ENCODE measurements at places on chromosomes 3 and 15.

DNA sequence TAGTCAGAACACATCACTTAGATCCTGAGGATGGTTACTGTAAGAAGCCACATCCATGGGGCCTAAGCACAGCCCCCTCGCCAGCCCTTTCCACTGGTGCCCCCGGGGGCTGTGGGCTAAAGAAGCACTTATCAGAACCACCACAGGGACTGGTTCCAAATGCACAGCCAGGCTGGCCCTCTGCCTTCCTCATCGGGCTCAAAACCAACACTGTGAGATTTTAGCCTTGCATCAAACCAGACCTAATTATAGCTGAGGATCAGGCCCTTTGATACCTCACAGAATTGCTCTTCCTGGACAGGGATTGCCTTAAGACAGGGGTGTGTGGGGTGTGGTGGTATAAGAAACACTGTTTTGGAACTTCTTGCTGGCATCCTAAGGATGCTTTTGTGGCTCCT is 23.7 kb downstream of the SRPRB start:
- no peak for DNase-seq

DNA sequence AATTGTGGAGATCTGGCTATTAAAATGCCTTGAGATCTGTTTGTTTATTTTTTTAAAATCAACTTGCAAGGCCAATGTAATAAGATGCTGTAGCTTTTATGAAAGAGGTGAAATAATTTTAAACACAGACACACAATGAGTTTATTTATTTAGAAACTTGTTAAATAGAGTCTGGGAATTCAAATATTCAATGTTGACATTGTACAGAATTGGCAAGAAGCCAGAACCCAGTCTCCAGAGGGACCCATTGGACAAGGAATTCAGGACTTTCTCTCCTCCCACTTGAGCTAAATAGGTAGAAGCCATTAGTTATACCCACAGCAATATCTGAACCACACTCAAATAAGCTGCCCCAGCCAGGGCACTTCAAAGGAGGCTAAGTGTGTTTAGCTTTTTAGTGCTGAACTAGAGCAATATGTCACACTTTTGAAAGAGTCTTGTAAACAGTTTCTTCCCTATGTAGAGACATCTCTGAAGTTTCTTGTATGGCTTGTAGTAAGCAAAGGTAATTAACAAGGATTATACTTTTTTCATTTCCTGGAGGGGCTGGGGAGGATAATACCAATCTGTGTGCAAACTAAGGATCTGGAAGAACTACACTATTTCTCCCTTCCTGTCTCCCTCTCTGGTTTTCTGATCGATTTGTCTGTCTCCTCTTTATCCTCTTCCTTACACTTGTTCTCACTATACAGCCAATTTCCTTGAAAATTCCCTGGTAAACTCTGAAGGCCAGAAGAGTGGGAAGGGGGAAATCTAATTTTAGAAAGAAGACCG is 6.0 kb downstream of the MECOM start:
- DNase-seq: no peak

DNA sequence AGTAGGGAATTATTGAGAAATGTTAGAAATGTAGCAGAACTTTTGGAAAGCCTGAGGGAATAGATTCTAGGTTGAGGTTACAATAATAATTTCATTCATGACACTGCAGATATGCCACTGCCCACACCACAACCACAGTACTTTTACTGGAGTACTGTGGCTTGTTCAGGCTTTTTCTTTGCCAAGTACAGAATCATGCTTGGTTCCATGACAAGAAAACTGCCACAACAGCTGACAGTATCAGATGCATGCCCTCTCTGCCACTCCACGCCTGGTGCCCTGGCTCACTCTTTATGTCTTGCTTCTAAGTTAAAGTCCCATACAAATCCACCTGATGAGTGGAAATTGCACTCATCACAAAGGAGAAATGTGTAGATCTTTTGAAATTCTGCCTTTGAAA is 398.6 kb downstream of the ZIC1 start:
- no peak for DNase-seq

DNA sequence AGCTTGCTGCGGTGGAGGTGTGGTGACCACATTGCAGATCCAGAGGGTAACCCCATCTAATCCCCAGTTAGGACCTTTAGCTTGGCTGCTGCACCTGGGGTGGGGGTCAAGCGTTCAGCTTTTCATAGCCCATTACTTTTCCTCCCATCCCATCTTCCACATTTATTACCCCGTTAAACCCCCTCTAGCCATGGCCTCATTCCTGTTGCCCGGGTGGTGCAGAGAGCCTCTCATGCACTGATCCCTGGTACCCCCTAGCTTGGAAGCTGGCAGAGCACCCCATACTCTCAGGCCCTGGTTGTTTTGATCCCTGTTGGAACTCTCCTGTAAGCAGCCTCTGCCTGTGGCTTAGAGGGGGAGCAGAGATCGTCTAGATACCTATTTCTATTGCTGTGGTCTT is 20.8 kb downstream of the CDAN1 start:
- DNase-seq: no peak

DNA sequence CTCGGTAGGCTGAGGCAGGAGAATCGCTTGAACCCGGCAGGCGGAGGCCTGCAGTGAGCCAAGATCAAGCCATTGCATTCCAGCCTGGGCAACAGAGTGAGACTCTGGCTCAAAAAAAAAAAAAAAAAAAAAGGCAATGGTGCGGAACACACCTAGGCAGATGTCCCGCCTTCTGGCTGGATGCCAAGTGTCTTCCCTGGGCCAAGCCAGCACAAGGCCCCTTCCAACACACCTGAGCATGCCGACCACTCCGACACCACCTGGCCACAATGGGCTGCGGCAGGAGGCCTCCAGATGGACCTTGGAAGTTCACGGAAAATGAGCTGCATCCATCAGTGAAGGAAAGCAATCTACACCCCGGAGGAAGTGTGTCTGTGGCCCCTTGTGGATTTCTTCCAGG is 19.0 kb downstream of the NUP210 start:
- DNase-seq: no peak

DNA sequence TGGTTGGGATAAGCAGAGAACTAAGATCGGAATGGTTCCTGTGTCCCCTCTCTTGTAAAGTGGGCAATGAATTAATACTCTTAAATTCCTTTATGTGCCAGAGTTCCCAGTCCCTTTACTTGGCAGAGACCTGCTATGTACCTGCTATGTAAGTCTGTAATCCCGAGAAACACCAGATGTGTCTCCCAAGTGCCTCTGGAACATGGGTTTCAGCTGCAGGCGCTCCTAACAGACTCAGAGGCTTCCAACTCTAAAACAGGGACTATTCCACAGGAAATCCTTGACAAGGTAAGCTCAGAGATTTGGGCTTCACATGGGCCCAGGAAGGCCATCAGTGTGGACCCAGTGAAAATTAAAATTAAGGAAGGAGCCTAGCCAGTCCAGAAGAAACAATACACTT is 117.7 kb upstream of the PLCL2 start:
- DNase-seq: no peak

- no peak for DNase-seq
Measured at GRCh38 chr3:143783851-143784370, 64.4 kb downstream of the SLC9A9 start.

- no peak for DNase-seq
Measured at GRCh38 chr3:107752202-107752990, 229.6 kb downstream of the BBX start.

- no peak for DNase-seq
Measured at GRCh38 chr15:63826528-63826927, 7.2 kb downstream of the HERC1 start.

DNA sequence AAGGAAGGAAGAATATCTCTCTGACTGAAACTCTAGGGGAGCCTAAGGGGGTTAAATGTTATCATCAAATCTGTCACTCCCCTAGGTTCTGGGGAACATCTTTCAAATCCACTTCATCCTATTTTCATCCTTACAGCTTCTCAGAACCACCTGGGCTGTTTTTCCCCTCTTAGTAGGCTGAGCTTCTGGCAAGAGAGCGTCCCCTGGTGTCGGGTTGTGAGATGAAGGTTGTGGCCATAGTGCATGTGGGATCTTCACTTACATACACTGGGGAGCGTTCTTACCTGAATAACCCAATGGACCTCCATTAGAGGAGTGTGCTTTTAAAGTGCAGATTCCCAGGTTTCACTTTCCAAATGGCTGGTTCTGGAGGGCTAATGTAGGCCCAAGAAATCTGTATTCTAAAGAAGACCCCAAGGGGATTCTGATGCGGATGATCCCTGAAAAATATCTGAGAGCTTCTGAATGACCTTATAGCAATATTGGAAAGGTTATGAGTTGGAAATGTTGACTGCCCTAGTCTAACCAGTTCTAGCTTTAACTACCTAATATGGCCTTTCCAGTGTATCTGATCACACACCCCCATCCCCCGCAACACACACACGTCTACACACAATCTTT is 663.7 kb downstream of the AGBL1 start:
- no peak for DNase-seq

DNA sequence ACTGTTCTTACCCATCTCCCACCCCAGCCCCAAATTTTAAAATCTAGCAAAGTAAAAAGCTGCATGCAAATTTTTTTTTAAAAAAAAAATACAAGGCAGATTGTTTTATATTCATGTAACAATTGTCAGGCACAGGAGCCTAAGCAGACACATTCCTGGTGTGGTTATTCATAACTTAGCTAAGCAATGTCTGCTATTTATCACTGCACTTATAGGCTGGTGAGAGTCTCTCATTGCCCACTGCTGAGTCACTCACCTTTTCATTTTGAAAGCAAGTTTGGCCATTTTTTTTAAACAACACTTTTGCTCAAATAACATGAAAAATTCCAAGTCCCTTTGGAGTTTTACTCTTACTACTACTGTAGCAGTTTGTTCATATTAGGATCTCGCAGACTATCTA is 413.9 kb downstream of the RBMS3 start:
- no peak for DNase-seq

GRCh38 chr15:85030301-85030929 is 48.8 kb downstream of the PDE8A start:
- no peak for DNase-seq

DNA sequence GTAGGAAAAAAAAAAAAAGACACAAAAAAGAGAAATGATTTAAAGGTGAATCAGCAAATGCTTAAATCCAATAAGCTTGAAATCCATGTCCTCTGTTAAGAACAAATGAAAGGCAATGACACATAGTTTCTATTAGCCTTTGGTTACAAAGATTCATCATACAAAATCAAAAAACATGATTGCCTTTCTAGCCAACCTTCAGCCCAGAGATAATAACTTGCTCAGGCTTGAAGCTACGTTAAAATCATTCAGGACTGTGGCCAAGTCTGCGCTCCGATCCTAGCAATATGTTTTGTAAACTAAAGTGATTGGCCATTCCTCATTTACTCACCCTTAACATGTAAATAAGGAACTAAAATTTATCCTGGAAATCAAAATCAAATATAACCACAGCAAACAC is 556.7 kb downstream of the FGF12 start:
- DNase-seq: no peak

DNA sequence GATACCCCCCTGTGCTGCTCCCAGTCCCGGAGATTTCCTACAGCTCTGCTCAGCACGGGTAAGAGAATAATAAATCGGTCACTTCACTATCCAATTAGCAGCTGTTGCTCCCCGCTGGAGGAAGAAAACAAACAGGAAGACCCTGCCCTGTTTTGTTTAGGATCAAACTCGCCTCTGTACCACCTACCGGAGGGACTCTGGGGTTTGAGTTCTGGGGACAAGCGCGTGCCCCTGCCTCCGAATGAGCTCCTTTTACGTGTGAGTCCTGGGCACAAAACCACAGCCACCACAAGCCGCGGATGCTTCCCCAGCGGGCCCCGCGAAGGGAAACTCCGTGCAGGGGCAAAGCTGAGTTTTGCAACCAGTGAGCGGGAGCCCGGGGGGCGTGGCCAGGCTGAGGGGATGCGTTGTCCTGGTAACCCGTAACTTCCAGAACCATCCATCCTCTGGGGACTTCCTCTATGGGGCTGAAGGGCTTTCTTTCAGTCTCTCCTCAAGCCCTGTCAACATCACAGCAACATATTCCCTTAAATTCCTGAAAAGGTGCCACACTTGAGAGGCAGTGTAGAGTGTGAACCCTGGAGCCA is 315.7 kb upstream of the PROK2 start:
- DNase-seq: peak; percentile 87

- DNase-seq: no peak
Measured at GRCh38 chr3:12935023-12935860, 93.9 kb upstream of the RPL32 start.

GRCh38 chr3:38163117-38163840 is 2.1 kb upstream of the OXSR1 start:
- no peak for DNase-seq

DNA sequence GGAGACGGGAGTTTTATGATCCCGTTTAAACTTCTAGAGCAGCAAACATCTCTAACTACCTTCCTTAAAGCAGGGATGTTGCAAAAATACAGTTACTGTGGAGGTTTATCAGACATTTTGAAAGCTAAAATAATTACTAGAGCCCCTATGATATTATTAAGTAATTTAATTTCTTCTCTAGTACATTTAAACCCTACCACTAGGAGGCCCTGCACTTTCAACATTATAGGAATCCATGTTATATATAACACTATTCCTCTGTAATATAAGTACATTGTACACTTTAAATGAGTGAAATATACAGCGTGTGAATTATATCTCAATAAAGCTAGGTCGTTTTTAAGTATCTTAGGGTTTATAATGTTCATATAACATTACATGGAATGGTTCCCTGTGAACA is 11.5 kb downstream of the SETMAR start:
- no peak for DNase-seq

GRCh38 chr3:35426366-35426958 is 212.9 kb upstream of the ARPP21 start:
- no peak for DNase-seq

GRCh38 chr3:187871204-187871591 is 125.9 kb upstream of the BCL6 start:
- no peak for DNase-seq

GRCh38 chr3:45865563-45865962 is 20.8 kb upstream of the CCR9 start:
- DNase-seq: no peak

DNA sequence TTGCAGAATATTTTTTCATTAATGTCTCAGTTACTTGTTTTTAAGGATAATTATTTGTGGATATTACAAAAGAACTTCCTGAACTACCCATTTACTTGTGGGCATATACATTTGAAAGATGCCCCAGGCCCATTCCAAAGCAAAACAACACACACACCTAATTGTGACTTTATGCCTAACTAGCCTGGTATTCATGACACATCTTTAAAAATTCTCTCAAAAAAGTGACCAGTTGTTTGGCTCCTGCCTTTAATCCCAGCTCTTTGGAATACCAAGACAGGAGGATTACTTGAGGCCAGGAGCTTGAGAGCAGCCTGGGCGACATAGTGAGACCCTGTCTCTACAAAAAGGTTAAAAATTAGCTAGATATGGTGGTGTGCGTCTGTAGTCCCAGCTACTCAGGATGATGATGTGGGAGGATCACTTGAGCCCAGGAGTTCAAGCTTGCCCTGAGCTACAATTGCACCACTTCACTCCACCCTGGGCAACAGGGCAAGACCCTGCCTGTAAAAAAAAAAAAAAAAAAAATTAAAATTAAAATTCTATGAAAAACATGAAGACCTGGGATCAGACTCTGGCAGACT is 51.7 kb upstream of the SLC4A7 start:
- DNase-seq: no peak

Measured in skin of body (tissue), 3 donors.